ENCODE measurements at places on chromosomes 11 and 22.

DNA sequence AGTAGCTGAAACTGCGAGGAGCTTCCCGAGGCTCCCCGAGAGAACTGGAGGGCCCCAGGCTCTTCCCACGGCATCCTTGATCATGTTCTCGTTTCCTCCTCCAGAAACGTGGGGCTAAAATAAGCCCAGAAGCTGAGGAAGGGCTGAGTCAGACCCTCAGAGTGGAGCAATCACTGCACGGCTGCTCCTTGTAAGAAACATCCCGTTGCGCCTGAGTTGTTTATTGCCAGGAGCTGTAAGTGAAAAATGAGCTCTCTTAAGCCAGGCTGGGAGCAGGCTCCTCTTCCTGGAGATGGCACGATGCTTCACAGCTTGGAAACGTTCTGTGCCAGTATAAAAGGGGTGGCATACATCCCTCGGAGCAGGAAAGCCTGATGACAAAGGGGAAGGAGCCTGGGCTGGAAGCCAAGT is 47.3 kb upstream of the SYN3 start:
- no peak for DNase-seq

DNA sequence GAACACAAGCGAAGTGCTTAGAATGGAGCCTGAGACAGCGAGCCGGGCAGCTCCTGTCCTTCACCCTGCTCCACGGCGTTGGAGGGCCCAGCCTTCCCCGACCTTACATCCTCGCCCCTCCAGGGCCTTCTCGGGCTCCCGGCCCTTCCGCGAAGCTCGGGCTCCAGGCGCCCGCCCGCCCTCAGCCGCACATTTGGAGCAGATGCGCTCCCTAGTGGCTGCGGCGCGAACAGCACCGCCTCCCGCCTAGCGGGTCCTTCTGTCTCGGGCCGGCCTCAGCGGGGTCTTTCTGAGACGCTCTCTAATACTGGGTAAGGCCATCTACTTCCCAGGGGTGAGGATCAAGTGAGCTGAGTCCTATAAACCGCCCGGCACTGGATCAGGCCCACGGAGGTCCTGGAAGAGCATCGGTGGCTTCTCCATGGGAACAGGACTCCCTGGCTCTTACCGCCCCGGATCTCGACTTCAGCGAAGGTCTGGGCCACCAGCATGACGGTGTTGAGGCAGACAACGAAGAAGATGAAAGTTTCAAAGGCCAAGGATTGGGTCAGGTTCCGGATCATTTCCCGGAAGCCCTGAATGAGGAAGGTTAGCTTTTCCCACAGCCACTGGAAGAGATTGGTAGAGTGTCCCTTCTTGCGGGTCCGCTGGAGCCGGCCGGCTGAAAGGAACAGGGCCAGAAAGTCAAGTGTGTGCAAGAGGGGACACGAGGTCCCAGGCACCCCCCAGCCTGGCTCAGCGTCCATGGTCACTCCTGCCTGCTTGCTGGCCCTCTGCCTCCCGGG is 3.7 kb downstream of the CATSPER1 start:
- peak; percentile 71 for DNase-seq

DNA sequence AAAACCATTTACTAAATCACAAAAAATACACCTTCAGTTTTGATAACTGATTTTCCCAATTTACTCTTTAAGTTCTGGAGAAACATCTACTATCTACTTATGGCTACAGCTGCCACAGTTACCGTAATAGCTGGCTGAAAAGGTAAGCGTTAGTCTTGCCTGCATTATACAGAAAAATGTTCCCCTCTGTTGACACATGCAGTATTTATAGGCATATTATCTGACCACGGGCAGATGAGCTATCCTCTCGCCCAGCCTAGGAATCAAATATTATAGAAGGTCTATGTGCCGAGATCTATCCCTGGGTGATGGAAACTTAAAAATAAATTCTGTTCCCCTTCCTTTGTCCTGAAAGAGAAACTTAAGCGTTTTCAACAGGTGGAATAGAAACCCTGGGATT is 283.8 kb downstream of the CADM1 start:
- DNase-seq, result no peak

- no peak for DNase-seq
These were observed 36.6 kb downstream of the ST3GAL4 start for GRCh38 chr11:126391970-126392632.

- DNase-seq, result no peak
These were observed 743 bp upstream of the CD3D start for GRCh38 chr11:118343248-118343647.

GRCh38 chr11:102833731-102834130 is 9.7 kb downstream of the MMP3 start:
- DNase-seq, result no peak

GRCh38 chr11:34250732-34251588 is 106.8 kb downstream of the ABTB2 start:
- peak; percentile 63 for DNase-seq

- no peak for DNase-seq
These were observed 31.8 kb downstream of the DLG2 start for GRCh38 chr11:85595285-85595884.

DNA sequence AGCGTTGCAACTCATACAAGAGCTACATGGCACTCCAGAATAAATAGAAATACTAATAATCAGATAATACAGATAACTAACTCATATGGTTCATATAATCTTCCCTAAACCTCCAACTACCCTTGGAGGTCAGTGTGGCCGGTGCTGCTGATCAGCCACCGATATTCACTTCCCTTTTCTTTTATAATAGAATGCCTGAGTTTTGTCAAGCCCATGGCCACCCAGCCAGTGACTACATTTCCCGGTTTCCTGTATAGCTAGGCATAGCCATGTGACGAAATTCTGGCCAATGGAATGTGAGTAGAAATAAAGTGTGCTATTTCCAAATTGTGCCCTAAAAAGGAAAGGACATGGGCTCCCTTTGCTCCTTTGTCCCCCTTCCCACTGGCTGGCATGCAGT is 5.9 kb upstream of the CAT start:
- DNase-seq, result no peak

GRCh38 chr11:73469401-73469800 is 93.2 kb downstream of the RELT start:
- DNase-seq, result no peak

GRCh38 chr22:44026630-44027511 is 2.8 kb downstream of the PARVB start:
- DNase-seq, result peak; percentile 50

- no peak for DNase-seq
These were observed 28.8 kb downstream of the WNT7B start for GRCh38 chr22:45948081-45948648.

GRCh38 chr11:2934611-2935239 is 5.5 kb upstream of the PHLDA2 start:
- no peak for DNase-seq

GRCh38 chr11:65806979-65807378 is 20.1 kb downstream of the OVOL1 start:
- no peak for DNase-seq

DNA sequence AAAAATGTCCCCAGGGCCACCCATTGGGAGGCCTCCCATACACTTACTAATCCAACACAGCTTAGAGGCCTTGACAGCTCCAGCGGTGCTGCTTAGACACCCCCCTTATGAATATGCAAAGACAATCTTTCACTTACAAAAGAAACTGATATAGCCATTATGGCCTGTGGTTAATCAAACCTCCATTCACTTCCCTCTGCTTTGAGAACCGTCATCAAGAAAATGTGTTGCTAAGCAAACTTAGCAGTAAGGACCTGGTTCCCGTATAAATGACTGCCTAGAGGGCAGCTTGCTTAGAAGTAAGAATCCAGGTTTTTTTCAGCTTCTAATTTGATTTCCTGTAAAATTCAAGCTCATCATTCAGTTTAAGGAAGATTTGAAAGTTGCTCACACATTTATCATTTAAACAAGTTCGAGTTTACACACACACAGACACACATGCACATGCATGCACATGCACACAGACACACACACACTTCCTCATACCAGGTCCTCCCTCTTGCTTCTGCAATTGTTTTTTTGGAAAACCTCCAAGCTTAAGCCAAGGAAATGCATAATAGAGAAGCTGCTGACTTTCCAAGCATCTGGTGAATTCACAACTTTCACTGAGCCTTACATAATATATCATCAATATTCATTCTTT is 137.7 kb upstream of the BLID start:
- no peak for DNase-seq

DNA sequence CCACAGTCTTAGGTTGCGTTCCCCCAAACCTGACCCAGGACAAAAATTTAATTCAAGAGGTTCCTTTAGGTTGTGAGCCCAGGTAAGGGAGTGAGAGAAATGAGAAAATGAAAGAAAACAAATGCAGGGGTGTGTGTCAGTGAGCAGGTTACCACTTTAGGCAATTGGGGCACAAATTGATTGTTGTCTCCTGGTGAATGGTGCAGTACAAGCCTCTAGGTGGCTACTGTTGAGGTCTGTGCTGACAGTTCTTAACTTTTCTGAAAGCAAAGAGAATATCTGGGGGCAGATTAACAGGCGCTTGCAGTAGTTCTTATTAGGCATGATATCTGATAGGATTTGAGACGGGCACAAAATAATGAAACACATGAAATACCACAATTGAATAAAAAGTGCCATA is 894.6 kb downstream of the FAM181B start:
- DNase-seq, result no peak

GRCh38 chr11:74418509-74418895 is 20.3 kb upstream of the PGM2L1 start:
- no peak for DNase-seq
